Osteoblast (primary cell): ENCODE measurements at places on chromosomes 12 and 14. TPM values are rescaled to one million over a fixed set of nuclear protein-coding genes. Genes with fewer than 3 reads are reported as not detected.

Gene BORCS5
- 14.8 and 20.0 TPM in 2 replicates for total RNA-seq

Gene CAPRIN2
- total RNA-seq, result 32.9 and 42.7 TPM in 2 replicates

Gene ADAMTS20
- under 0.01 TPM in 1 of 2 replicates, not detected in the other for total RNA-seq

Gene ATL1
- 6.5 and 8.5 TPM in 2 replicates for total RNA-seq

Gene EIF2S3B
- 2.5 and 2.9 TPM in 2 replicates for total RNA-seq

Gene MFAP5
- total RNA-seq, result 57.9 and 88.4 TPM in 2 replicates

DNA sequence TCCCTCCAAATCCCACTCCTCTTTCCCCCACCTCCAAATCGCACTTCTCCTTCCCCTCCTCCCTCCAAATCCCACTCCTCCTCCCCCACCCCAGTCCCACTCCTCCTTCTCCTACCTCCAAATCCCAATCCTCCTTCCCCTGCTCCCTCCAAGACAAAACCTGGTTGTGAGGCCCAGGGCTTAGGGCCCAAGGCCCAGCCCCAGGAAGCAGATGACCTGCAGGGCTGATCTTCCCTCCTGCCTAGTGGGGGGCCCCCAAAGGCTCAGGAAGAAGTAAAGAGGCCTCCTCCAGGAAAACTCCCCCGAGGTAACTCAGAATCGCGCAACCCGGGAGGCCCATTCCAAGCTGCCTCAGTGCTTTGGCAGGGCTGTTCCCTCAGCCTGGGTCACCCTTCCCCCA lies 34.4 kb downstream of the NCOR2 start:
- H3K4me1 ChIP-seq, result peaks cover 15% of the 10 kb centered on the region
- H3K27me3 ChIP-seq, result no peaks in the 10 kb centered on the region
- H3K4me3 ChIP-seq, result no peak overlapping the region
- peak; percentile 37 for DNase-seq

DNA sequence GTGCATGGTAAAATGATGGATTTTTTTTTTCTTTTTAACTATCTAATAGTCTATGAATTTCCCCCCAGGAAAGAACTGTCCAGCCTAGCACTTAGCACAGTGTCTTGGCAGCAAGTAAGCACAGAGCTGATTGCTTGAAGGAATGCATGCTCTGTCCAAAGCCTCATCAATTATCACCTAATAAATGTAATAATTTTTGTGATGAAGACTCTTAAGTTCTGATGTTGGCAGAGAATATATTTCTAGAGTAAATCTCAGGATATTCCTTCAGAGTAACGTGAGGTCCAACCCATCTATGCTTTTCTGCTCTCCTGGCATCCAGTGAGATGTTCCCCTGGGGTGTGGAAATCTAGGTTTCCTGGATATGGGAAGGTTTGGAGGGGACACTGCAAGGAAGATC lies 152.4 kb downstream of the TMX1 start:
- peaks cover 33% of the 10 kb centered on the region for H3K4me1 ChIP-seq
- DNase-seq, result no peak
- no peak overlapping the region for H3K27ac ChIP-seq

- DNase-seq, result no peak
- no peak overlapping the region for H3K27ac ChIP-seq
- no peaks in the 10 kb centered on the region for H3K36me3 ChIP-seq
- no peak overlapping the region for H3K4me3 ChIP-seq
- H3K27me3 ChIP-seq, result no peaks in the 10 kb centered on the region
Observed at GRCh38 chr12:45282411-45282810, 66.5 kb downstream of the ANO6 start.

DNA sequence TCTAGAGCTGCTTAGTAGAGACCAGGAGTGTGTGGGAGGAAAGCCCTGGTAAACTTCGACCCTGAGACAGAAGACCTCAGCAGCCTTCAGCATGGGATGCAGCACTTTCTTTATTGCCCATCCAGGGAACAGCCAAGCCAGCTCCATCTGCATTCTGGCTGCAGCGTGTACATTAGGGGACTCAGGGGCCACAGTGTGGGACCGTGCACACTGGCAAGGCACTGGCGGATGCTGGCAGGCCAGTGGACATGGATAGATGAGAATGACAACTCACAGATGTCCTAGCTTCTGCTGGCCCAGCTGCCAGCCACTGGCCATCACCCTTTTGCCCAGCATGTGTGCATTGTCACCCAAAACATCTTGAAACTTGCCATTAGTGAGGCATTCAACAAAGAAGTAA lies 12.5 kb downstream of the PLD4 start:
- H3K36me3 ChIP-seq, result no peaks in the 10 kb centered on the region
- H3K4me3 ChIP-seq, result no peak overlapping the region
- peaks cover 26% of the 10 kb centered on the region for H3K27me3 ChIP-seq

GRCh38 chr12:29867823-29868222 lies 84.1 kb upstream of the TMTC1 start:
- no peak overlapping the region for H3K27ac ChIP-seq
- DNase-seq, result no peak
- H3K4me1 ChIP-seq, result no peaks in the 10 kb centered on the region
- H3K27me3 ChIP-seq, result peaks cover 2% of the 10 kb centered on the region
- H3K4me3 ChIP-seq, result no peak overlapping the region

DNA sequence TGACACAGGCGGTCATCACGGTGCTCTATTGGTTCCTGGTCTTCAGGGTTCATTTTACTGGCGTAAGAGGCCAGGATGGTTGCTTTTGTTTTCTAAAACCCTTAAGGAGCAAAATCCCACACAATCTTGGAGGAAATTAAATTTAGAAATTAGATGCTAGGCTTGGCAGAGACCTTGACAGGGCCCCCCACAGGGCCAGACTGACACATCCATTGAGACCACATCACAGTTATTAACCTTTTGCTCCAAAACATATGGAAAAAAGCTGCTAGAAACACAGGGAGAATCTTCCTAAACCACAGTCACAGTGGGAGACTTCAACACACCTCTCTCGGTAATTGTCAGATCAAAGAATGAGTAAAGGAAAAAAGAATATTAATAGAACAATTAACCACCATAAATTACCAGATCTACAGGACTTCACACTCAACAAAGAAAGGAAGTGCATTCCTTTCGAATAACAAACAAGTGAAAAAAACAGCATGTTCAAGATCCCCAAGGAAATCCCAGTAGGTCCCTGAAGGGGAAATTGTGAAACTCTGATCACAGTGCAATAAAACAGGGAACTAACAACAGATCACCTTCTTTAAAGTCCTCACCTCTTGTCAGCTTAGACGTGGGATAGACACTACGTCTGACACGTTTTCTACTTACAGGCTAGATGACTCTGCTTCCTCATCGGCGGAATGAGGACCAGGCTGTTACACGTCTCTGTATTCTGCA lies 40.2 kb upstream of the TMEM179 start:
- H3K4me1 ChIP-seq, result no peaks in the 10 kb centered on the region
- H3K36me3 ChIP-seq, result no peaks in the 10 kb centered on the region
- DNase-seq, result peak; percentile 65
- no peak overlapping the region for H3K4me3 ChIP-seq

DNA sequence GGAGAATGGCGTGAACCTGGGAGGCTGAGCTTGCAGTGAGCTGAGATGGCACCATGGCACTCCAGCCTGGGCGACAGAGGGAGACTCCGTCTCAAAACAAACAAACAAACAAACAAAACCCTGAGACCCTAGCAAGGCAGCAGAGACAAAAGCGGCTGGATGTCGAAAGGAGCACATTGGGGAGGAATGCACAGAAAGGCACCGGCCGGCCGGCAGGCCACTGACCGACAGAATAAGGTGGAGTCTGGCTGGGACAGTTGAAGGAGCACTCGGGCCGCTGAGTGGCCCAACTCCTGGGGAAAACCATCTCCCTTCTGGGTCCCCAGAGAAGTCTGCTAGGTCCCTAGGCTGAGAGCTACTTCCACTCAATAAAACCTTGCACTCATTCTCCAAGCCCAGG lies 256.2 kb downstream of the KIF21A start:
- H3K27ac ChIP-seq, result no peak overlapping the region
- no peaks in the 10 kb centered on the region for H3K27me3 ChIP-seq
- no peak overlapping the region for H3K4me3 ChIP-seq
- no peak for DNase-seq
- no peaks in the 10 kb centered on the region for H3K4me1 ChIP-seq

GRCh38 chr14:95231966-95232633 lies 74.8 kb upstream of the DICER1 start:
- no peaks in the 10 kb centered on the region for H3K36me3 ChIP-seq
- peaks cover 3% of the 10 kb centered on the region for H3K4me1 ChIP-seq
- DNase-seq, result no peak
- no peak overlapping the region for H3K27ac ChIP-seq
- no peak overlapping the region for H3K4me3 ChIP-seq

GRCh38 chr12:54424224-54424623 lies 5.2 kb upstream of the ITGA5 start:
- no peak overlapping the region for H3K4me3 ChIP-seq
- H3K4me1 ChIP-seq, result peaks cover 78% of the 10 kb centered on the region
- no peak for DNase-seq
- H3K36me3 ChIP-seq, result no peaks in the 10 kb centered on the region
- no peak overlapping the region for H3K27ac ChIP-seq

DNA sequence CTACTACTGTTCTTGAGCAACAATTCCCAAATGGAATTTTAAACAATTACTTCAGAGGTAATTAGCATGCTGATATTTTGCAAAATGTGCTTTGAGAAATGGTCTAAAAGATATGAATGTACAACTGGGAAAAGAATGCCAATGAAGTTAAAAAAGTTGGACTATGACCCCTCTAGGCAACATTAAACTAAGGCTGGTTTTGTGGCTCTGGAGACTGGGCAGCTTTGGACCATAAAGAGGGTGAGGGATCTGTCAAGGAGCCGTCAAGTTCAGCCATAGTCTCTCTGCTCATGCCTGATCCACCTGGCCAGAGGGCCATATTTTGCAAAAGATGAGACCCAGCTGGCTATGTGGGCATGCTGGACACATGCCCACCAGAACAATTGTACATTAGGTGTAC lies 38.8 kb downstream of the CMAS start:
- H3K4me3 ChIP-seq, result no peak overlapping the region
- DNase-seq, result no peak
- H3K27me3 ChIP-seq, result peaks cover 11% of the 10 kb centered on the region
- H3K27ac ChIP-seq, result no peak overlapping the region
- H3K36me3 ChIP-seq, result no peaks in the 10 kb centered on the region

- no peak overlapping the region for H3K27ac ChIP-seq
- H3K4me3 ChIP-seq, result no peak overlapping the region
- H3K36me3 ChIP-seq, result no peaks in the 10 kb centered on the region
- H3K4me1 ChIP-seq, result peaks cover 19% of the 10 kb centered on the region
- DNase-seq, result no peak
Observed at GRCh38 chr12:11685716-11686115, 36.2 kb downstream of the ETV6 start.
